CD4-positive, alpha-beta T cell treated with Interferon gamma for 1 hour (primary cell): ENCODE measurements at places on chromosomes 11 and 22.
A peak's percentile ranks its signal among the peaks of the same experiment; 100 is the strongest.

DNA sequence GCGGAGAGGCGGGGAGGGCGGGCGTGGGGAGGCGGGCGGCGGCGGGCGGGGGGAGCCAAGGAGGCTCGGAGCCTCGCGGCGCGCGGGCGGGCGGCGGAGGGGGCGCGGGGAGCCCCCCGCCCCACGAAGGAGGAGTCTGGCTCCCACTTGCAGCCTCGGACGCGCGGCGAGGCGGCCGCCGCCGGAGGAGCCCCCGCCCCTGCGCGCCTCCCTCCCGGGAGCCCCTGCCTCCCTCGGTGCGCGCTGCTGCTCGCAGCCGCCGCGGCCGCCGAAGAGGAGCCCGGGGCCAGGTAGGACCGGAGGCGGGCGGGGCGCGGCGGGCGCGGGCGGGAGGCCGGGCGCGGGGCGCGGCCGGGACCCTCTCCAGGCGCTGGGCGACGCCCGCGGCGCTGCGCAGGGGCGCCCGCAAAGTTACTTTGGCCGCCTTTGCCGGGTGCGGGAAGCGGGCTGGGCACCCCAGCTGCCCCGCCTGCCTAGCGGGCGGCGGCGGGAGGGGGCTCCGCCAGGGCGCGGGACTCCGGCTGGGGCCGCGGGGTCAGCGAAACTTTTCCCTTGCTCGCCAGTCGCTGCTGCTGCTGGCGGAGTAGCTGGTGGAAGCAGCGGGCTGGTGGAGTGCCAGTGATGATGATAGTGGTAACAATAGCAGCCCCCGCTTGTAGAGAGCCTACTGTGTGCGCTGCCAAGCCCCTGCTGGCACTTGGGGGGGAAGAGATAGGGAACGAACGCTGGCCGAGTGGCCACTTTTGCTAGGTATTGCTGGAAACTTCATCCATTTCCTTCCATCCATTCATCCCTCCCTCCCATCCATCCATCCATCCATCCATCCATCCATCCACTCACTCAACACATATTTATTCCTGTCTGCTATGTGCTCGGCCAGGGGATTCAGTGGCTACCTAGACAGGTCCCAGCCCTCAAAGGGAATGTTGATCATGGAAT is at the start of gene MPPED1:
Gene MPPED1 (plus strand): TSS at position 146 of the 939 bp plus-strand sequence. CDS start 12,972 bp downstream, outside the sequence.
- DNase-seq: no peak

- DNase-seq: no peak
These were observed 147.4 kb upstream of the POU2AF2 start for GRCh38 chr11:111098091-111098490.

- DNase-seq: no peak
These were observed 33.0 kb downstream of the GNB1L start for GRCh38 chr22:19821523-19822300.

DNA sequence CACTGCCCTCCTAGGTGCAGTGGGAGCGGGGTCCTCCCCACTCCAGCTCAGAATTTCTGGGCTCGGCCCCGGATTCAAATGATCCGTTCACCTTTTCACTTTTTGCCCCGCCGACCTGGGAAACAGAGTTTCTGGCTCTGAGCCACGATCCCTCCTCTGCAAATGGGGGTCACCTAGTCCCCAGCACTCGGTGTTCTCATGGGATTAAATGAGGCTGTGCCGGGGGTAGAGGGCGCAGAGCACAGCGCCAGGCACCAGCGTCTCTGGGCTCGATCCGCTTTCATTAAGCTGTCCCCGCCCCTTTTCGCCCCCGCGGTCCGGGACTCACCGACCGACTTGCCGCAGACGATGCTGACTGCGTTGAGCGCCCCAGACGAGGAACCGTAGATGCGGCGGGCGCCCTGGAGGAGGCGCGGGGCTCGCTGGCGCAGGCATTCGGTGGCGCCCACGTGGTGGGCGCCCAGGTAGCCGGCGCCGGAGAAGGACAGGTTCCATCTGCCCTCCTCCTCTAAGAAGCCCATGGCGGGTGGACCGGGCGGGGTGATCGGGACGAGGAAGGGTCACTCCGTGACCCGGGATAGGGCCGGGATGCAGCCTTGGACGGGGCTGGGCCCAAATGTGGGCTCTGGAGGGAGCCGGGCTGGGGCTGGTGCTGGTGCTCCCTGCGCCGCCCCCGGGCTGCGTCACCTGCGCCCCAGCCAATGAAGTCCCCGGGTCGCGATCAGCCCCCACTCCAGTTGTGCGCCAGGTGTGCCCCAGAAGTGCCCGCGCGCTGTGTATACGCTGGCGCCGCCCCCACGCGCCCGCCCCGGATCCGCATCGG is at the start of gene PNPLA5:
Gene PNPLA5 (minus strand): TSS at position 654 of the 823 bp plus-strand sequence. CDS start 133 bp downstream, at position 521.
- no peak for DNase-seq

- no peak for DNase-seq
These were observed 2.2 kb downstream of the POU2AF3 start for GRCh38 chr11:111300569-111300968.

- DNase-seq: no peak
These were observed 351.4 kb downstream of the ETS1 start for GRCh38 chr11:128235958-128236357.

- DNase-seq: no peak
These were observed 17.9 kb downstream of the CAPN5 start for GRCh38 chr11:77084581-77085191.

- no peak for DNase-seq
These were observed 39.8 kb downstream of the SYN3 start for GRCh38 chr22:33018232-33018864.

GRCh38 chr22:20528405-20528978 is 21.1 kb downstream of the MED15 start:
- DNase-seq: no peak

- no peak for DNase-seq
These were observed 27.8 kb downstream of the CEP295 start for GRCh38 chr11:93689240-93689639.

DNA sequence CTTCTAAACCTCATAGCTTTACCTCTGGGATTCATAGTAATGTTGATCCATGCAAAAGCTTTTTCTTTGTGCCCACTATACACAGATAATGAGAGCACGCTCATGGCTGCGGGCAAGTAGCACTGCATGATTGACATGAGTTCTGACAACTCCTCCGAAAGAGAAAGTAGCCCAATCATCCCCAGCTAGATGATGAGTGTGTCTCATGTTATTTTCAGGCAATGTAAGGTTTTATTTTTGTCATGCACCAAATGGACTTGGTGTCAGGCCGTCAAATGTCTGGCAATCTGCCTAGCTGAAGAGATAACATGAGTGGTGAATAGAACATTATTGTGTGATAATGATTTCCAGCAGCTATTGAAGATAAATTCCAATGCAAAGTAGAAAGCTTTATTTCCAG is 662.6 kb downstream of the NTM start:
- DNase-seq: no peak

GRCh38 chr22:19148417-19149046 is 1.6 kb downstream of the GSC2 start:
- no peak for DNase-seq

DNA sequence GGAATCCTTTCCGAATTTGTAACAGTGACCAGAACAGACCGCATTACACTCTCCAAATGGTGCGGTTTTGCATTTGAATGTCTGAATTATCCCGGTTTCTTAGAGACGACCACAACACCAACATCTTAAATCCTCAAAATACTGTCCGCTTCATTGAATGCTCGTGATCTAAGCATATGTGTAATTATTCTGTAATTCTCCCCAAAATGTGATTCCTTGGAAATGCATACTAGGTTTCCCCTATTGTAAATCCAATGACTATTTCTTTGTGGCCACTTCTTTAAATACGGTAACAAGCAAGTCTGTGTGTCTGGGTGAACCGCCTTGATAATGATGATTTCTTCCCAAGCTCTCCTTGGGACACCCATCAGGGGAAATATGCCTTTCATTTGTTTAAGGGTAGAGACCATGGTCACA is 87.3 kb upstream of the DBX1 start:
- DNase-seq: no peak

DNA sequence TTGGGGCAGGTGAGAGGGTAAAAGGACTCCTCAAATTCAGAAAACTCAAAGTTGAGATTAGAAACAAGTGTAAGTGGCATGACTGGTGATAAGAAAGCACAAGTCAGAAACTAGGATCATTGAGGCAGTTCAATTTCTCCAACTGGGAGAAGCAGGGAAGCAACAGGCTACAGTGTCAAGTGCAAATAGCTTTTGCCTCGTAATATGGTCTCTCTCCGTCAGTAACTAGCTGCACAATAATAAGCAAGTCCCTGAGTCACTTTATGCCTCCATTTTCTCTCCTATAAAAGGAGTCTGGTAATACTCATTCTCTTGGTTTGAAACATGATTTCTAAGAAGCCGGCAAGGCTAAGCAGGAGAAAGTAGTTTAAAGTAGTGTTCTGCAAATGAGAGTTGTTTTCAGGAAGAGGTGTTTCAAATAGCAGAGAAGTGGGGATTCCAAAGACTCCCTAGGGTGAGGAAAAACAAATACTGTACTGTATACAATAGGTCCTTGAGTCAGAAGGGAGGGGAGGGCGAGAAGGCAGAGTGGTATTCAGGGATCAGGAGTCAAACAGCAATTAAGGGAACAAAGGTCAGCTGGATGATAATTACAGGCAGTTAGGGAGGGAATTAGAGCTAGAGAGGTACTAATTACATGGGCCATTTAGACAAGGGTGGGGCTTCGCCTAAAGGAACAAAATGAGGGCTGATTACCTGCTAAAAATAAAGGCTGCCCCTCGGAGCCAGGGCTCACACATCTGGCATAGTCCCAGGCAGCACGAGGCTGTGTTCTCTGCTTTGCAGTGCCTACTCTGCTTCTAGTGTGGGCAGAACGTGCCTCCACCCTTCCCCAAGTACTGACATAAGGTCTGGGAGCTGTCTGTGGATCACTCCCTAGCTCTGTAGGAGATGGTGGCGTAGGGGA is 96.0 kb upstream of the BDNF start:
- no peak for DNase-seq

DNA sequence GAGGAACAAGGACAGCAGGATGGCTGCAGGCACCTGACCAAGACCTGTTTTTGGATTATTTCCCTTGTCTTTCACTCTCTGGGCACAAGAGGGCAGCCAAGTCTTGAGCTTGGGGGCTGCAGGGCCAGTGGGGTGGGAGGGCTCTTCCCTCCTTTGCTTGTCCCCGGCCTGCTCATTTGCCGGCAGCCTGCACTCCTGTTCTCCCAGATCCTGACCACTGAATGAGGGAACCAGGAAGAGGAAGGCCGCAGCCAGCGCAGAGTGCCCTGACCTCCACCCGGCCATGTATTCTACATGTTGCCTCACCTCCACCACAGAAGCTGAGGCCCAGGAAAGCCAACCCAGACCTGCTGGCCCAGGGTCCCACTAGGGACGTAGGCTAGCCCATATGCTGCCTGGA is 15.5 kb upstream of the NNMT start:
- no peak for DNase-seq

- DNase-seq: no peak
These were observed 4.6 kb downstream of the ADM start for GRCh38 chr11:10309163-10310093.

GRCh38 chr11:50178737-50179136 is 146.1 kb downstream of the OR4C45 start:
- no peak for DNase-seq

DNA sequence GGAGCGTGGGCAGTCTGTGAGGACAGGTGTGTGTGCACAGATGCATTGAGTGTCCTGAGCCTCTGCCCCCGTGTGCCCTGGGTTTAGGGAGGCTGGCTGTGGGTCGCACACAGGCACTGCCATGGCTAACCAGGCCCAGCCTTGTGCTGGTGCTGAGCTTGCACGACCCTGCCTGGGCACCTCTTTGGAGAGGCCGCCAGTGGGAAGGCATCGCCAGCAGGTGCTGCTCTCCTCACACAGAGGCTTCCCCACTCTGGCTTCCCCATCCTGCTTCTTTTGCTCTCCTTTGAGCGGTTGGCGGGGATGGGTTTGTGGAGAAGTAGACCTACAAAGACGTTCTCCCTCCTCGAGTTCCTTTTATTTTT is 4.1 kb downstream of the WNT7B start:
- no peak for DNase-seq

DNA sequence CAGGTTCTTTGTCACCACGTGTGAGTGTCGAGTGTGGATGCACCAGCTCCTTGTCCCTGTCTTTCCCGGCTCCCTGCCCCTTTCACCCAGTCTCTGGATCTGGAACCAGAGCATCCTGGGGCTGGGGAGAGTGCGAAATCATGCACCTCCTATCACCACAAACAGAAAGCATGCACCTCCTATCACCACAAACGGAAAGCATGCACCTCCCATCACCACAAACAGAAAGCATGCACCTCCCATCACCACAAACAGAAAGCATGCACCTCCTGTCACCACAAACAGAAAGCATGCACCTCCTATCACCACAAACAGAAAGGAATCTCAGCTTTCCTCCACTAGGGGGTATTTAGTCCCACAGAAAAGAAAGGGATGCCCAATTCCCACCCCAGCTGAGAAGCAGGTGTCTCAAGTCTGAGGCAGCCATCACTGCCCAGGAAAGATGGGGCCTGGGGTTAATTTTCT is 5.9 kb upstream of the GLB1L3 start:
- DNase-seq: peak; percentile 8

- DNase-seq: no peak
These were observed 121.3 kb upstream of the SEZ6L start for GRCh38 chr22:26047920-26048319.

- DNase-seq: no peak
These were observed 536.3 kb downstream of the INSC start for GRCh38 chr11:15651033-15651432.

DNA sequence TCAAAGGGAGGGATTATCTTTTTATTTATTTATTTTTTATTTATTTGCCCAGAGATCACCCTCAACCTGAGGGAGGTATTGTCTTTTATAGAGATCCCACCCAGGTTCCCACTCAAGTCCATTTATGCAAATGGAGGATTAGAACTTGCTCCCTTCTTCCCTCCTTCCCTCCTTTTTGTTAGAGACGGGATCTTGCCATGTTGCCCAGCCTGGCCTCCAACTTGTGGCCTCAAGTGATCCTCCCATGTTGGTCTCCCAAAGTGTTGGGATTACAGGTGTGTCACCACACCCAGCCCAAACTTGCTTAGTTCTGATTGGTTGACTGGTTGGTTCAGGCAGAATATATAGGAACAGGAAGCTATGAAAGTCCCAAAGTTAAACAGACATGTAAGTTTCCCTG is 51.9 kb downstream of the HIPK3 start:
- DNase-seq: no peak

DNA sequence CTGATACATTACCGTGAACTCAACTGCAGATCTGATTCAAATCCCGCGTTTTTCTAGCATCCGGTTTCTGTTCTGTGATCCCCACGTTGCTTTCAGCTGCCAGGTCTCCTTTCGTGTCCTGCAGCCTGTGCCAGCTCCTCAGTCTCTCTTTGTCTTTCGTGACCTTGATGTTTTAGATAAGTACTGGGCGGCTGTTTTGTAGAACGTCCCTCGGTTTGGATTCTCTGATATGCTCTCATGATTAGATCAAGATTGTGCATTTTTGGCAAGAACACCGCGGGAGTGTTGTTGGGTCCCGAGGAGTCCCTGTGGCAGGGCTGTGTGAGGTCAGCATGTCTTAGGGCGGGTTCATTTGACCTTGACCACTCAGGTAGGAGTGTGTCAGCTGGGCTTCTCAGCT is 38.6 kb downstream of the KCNQ1 start:
- DNase-seq: no peak
